ENCODE measurements at places on chromosomes 3 and 15. TPM values are rescaled to one million over a fixed set of nuclear protein-coding genes. Genes with fewer than 3 reads are reported as not detected.

FSTL1 gene
- 178 TPM for total RNA-seq

GRCh38 chr3:25481386-25481785 lies 53.3 kb downstream of the RARB start:
- no peak for DNase-seq

- DNase-seq, result no peak
Measured at GRCh38 chr3:7282988-7283387, 422.1 kb downstream of the GRM7 start.

NOX5 gene
- 339 TPM for total RNA-seq

GPR62 gene
- not detected for total RNA-seq

DNA sequence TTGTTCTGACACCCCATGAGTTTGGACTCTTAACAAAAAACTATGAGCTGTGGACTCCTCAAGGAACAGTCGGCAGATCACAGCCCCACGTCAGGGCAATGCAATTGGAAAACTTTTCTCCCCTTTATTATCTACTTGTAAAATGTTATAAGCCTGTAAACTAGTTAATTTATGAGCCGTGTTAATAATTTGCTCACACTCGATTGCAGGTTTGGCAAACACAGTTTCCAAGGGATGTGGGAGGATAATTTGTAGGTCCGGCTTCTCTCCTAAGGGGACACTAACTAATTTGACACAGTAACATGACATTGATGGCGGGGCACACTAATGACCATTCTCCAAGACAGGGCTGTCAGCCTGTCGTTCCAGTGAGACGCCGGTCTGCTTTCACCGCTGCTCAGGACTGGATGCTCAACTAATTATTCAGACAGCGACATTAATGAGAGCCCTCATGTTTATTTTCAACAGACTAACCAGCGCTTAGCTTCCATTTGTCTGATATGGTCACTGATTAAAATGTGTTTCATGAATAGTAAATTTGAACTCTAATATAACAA lies 222.1 kb downstream of the FOXP1 start:
- no peak for DNase-seq

GRCh38 chr3:53085476-53085875 lies 39.6 kb upstream of the SFMBT1 start:
- no peak for DNase-seq

- peak; percentile 37 for DNase-seq
Measured at GRCh38 chr15:98800437-98801233, 152.3 kb downstream of the IGF1R start.

DNA sequence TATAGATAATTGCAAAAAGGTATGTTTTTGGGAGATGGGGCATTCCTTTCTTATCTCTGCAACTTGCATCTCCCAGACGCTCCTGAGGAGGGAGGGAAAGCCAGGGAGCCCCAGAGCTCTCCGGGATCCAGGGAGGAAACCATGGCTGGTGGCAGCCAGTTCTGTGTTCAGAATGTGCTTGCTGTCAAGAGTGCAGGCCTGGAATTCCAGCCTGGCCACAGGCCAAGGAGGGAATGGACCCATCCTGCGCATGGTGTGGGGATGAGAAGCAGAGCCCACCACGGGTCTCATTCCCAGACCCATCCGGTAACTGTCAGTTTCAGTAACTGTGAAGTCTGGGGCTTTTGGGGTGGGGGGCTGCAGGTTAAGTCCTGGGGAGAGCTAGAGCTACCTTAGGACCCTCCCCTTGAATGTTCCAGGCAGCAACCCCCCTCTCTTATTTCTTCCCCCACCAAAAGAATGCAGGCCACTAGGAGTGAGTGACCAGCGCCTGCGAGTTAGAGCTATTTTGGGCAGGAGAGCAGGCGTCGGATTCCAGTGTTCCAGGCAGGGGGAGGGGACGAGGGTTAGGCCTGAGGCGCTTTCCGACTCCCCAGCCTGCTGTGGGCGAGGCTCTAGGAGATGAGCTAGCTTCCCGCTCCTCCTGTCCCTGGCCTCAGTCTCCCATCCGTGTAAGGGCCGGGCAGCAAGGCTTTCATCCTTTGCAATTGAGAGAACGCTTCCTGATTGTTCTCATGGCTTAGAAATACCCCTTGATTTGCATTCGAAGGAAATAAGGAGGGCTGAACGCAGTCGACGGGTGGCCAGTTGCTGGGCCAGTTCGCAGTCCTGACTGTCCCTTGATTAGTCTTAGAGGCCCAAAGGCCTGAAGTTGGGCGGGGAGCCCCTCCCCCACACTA lies 781 bp upstream of the DAG1 start:
- peak; percentile 82 for DNase-seq

RLBP1 gene
- not detected for total RNA-seq
